CD8-positive, alpha-beta memory T cell (primary cell): ENCODE measurements at places on chromosomes 6 and 20.

DNA sequence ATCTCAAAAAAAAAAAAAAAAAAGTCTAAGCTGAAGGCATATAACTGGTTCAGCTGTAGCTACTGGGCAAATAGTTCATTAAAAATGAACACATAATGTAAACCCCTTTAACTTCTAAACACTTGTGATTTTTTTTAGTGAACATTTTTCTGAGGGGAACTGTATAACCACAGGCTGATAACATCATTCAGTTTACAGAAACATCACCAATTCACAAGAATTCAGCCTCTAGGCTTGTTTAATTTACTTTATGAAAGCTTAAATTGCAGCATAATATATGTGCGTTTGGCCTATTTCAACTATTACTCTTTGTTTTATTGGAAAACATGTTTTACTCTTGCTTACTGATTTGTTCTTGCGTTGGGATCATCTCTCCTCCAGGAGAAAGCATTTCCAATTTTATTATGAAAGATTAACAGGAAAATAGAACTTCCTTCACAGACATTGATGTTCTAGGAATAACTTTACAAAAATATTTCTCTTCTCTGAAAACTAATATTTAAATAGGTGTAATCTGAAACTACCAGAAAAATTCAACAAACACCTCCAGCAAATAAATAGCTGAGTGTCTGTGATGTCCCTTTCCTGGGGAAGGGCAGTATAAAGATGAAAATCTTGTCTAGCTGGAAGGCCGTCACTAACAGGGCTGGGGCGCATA is 284.5 kb downstream of the UST start:
- DNase-seq: no peak

GRCh38 chr6:39518221-39518620 is 195.7 kb upstream of the KCNK16 start:
- DNase-seq: no peak

DNA sequence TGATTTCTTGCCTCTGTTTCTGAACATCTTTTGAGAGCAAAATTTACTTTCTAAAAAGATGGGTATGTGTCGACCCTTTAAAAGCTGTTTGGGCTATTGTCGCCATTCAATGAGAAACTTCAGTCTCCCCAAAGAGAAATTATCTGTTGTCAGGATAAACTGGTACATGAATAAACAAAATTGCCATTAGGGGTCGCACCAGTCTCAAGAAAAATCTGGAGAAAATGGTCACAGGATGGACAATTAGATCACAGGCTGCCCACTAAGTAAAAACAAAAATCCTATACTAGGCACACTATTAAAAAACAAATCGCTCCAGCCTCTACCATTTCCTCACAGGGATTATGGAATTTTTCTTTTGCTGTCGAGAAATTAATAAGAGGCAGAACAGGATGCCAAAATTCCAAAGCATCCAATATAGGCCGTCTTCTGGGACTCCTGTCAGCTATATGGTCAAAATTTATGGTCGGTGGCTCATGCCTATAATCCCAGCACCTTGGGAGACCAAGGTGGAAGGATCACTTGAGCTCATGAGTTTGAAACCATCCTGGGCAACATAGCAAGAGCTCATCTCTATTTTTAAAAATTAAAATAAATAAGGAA is 5.5 kb upstream of the HLA-E start:
- peak; percentile 35 for DNase-seq

DNA sequence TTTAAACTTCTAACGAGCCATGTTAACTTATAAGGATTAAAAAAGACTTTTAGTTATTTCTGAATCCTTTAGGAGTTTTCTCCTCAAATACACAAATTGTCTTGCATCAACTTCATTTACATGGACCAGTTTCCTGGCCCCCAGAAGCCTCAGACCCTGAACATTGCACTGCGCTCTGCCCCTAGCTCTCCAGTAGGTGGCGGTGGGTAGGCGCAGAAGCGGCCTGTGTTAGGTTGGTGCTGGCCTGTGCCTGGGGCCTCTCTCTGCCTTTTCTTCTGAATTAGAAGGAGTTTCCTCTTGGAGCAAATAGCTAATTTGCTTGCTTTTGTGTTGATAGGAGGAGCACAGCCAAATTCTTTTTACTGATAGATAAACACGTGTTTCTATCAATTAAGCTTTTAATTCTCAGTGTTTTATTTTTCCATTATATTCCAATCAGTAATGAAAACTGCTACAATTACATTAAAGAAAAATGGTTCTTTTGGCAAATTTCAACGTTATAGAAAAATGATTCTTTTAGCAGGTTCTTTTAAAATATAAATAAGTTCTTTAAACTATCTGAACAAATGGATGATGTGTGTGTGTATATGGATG is 44.4 kb downstream of the DTD1 start:
- peak; percentile 33 for DNase-seq

- DNase-seq: peak; percentile 8
Measured at GRCh38 chr6:41670703-41671360, 32.6 kb downstream of the MDFI start.

DNA sequence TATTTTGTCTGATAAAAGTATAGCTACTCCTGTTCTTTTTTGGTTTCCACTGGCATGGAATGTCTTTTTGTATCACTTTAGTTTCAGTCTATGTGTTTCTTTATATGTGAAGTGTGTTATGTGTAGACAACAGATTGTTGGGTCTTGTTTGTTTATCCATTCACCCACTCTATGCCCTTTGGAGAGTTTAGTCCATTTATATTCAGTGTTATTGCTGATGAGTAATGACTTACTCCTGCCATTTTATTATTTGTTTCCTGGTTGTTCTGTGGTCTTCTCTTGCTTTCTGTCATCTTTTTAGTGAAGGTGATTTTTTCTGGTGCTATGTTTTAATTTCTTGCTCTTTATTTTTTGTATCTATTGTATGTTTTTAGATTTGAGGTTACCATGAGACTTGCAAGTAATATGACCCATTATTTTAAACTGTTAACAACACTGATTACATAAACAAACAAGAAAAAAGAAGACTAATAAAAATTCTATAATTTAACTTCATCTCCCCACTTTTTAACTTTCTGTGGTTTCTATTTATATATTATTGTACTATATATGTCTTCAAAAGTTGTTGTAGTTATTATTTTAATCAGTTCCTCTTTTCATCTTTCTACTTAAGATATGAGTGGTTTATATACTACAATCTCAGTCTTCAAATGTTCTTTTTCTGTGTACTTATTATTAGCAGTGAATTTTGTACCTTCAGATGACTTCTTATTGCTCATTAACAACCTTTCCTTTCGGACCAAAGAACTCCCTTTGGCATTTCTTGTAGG is 323.4 kb downstream of the BTBD9 start:
- DNase-seq: no peak

DNA sequence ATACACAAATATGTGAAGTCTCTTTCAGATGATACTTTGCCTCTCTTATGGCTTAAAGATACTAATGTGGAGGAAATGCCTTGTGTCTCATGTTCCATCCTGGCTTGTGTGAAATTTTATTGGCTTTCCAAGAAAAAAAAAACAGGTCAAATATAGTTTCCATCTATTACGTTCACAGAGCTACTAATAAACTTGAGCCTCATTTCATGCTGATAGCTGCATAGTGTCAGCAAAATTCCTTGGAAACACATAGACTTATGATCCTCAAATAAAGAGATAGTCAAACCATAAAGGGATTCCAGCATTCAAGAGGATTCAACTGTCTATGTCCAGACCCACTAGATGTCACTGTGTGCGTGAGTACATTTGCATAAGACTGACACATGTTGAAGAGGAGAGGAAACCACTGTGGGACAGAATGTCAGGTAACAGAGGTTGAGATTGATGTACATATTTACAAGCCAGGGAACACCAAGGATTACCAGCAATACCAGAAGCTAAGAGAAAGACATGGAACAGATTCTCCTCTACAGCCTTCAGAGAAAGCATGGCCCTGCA is 266.6 kb downstream of the COL12A1 start:
- DNase-seq: no peak

GRCh38 chr20:10559266-10559665 is 114.5 kb downstream of the JAG1 start:
- no peak for DNase-seq

GRCh38 chr6:68317366-68317765 is 317.7 kb upstream of the ADGRB3 start:
- DNase-seq: no peak

DNA sequence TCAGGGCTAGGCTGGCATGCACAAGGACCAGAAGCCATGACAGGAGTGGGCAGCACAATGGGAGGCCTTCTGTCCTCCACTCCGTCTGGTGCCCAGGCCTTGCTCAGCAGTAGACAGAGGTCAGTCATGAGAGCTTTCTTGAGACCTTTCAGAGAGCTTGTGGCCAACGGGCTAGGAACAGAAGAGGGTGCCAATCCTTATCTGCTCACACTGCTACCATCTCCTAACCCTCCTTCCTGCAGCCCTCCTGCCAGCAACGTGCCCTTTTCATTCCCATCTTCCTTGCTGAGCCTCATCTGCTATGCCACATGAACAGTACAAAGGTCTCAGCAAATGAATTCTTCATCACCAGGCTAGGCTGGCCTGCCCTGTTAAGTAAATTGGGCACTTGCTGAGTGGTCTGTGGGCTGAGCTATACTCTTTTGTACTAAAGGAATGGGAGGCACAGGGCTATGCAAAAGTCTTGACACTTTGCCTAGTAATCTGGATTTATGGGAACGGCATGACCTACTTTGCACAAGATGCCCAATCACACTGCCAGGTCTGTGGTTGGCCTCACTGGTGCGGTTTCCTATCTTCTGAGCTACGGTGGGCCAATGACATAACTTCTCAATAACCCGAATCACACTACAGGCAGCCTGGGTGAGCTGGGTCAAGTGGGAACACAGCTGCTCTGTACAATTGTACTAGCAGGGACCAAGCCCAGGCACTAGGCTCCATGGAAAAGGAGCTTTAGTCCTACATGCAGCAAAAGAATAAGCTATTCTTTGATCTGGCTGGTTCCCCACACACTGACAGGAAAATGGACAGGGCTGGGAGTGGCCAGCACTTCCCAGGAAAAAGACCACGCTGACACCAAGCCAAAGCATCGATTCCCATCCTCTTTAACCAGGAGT is 47.8 kb downstream of the ELOVL5 start:
- DNase-seq: peak; percentile 44
